ENCODE measurements at places on chromosomes 1 and 21.

GRCh38 chr1:233166896-233167295 lies 128.6 kb downstream of the PCNX2 start:
- no peak for DNase-seq

DNA sequence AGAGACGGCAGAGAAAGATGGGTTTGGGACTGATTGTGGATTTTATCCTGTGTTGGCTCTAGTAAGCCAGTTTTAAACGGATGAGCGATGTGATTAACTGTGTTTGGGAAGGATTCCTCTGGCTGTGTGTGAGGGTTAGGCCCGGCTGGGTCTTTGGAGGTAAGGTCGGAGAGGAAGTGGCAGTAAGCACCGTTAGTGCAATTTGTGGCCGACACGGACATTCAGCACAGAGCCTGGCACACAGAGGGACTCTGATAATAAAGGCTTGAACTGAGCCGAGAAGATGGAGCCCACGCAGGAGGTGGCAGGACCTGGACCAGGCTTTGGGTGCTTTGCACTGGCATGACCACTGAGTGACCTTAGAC lies 1.3 kb downstream of the MTFR1L start:
- no peak for DNase-seq

- no peak for DNase-seq
These were observed 84.3 kb upstream of the L1TD1 start for GRCh38 chr1:62110198-62110817.

DNA sequence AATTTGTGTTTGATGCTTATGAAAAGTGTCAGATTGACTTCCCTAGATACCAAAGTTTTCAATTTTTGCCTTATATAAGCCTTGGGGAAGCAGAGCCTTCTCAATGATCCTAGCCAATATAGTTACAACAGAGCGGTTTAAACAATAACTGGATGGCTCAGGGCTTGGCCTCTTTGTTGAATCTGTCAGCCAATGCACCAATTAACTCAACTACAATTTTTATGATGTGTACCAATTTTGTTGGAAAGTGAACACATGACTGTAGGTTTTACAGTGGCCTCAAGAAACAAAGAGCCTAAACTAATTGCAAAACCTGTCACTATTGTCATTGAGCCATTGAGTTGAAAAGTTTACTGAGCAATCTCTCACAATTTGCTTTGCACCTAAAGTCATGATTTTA lies 71.6 kb upstream of the RGS18 start:
- no peak for DNase-seq

DNA sequence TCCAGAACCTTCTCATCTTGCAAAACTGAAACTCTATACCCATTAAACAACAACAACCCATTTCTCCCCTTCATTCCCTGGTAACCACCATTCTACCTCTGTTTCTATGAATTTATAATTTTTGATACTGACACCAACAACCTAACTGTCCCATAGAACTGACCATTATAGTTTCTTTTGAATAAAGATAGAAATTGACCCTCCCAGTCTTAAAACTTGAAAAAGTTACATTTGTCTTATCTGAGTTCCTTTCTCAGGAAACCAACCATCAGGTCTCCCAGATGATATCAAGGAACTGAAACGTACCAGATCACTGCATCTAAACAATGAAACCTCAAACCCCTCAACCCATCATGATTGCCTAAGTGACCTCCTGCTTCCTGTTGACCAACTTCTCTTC lies 27.1 kb downstream of the RNF115 start:
- no peak for DNase-seq
